Endodermal cell (in vitro differentiated cells): ENCODE measurements at places on chromosomes 1 and 21. TPM values are rescaled to one million over a fixed set of nuclear protein-coding genes. Genes with fewer than 3 reads are reported as not detected.

DNA sequence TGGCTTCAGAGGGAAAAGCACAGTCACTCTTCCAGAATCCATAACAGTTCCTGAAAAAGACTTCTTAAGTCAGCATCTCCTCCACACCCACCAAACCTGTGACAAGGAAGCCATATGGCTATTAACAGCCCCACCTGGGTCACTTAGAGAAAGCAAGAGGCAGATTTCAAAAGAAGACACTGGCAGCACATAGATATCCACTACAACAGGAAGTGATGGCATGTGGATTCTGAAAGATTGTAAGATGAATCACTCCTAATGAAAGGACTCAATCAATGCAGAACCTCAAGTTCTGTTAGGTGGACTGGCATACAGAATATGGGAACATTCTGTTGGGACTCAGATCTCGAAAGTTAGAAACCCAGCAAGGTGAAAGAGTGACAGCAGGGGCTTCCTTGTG lies 365.9 kb downstream of the TGFB2 start:
- H3K36me3 ChIP-seq, result no peaks in the 10 kb centered on the region
- no peaks in the 10 kb centered on the region for H3K27me3 ChIP-seq
- no peak for DNase-seq
- no peak overlapping the region for H3K4me3 ChIP-seq

GRCh38 chr1:3706651-3707297 lies 45.5 kb upstream of the CCDC27 start:
- H3K4me3 ChIP-seq, result no peak overlapping the region
- peaks cover 10% of the 10 kb centered on the region for H3K27me3 ChIP-seq
- no peak overlapping the region for H3K27ac ChIP-seq
- no peaks in the 10 kb centered on the region for H3K4me1 ChIP-seq

DNA sequence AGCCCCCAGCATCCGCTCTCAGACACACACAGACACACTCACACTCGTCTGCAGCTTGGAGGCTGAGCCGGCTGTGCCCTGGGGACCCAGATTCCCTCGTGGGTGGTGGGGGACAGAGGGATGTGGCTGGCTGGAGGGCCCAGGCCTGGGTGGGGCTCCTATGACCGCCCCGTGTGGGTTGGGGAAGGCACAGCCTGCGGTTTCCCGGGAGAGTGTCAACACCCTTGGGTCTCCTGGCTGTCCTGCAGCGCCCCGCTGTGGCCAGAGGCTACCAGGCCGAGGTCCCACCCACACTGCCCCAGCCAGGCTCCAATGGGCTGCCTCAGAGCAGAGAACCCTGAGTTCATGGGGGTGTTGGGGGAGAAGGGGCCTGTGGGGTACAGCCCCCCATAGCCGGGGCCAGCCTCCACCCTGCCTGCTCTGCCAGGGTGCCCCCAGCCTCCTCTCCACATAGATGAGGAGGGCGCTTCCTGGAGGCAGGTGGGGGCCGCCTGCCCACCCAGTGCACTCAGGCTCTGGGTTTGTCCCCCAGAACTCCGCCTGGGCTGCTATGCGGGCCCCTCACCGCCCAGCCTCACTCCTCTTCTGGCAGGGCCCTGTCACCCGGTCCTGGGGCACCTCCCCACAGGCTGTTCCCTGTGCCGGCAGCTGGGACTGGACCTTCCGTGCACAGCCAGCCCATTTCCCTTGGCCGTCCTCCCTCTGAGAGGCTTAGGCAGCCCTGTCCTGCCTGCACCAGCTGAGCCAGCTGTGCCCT lies at the start of gene TTC34:
Gene TTC34 (minus strand): TSS at position 159 of the 757 bp plus-strand sequence. CDS start 866 bp downstream, outside the sequence.
- no peak for DNase-seq
- no peaks in the 10 kb centered on the region for H3K36me3 ChIP-seq
- no peak within 1 kb of the TSS for H3K27ac ChIP-seq
- no peaks in the 10 kb centered on the region for H3K27me3 ChIP-seq

DNA sequence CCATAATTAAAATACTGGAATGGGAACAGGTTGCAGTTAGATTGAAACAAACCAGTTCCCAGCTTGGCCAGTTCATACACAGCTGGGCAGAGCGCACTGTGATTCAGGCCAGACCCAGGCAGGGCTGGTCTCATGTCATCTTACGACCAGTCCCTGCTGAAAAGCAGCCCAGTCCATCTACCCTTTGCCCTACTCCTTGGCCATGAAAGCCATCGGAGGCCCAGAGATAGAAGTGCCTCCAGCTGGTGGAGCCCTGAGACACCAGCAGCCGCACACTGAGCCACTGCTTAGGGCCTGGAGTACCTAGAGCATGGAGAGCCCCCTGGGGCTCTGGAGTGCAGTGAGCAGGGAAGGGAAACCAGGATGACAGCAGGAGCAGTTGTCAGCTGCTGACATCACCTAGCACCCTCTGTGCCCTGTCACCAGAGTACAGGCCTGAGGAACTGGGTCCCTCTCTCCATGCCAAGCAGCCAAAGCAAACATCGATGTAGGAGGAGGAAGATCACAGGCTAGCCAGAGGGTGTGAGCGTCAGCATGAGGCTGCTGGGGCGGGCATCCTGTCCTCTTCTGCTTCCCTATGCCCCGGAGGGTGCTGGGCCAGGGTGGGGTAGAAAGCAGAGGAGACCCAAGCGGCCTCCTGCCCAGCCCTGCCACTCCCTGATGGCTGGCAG lies 34.2 kb upstream of the TMEM125 start:
- no peaks in the 10 kb centered on the region for H3K36me3 ChIP-seq
- H3K27ac ChIP-seq, result no peak overlapping the region
- no peaks in the 10 kb centered on the region for H3K4me1 ChIP-seq

Gene SDC3
- total RNA-seq, result 76.5 and 94.1 TPM in 2 replicates

DNA sequence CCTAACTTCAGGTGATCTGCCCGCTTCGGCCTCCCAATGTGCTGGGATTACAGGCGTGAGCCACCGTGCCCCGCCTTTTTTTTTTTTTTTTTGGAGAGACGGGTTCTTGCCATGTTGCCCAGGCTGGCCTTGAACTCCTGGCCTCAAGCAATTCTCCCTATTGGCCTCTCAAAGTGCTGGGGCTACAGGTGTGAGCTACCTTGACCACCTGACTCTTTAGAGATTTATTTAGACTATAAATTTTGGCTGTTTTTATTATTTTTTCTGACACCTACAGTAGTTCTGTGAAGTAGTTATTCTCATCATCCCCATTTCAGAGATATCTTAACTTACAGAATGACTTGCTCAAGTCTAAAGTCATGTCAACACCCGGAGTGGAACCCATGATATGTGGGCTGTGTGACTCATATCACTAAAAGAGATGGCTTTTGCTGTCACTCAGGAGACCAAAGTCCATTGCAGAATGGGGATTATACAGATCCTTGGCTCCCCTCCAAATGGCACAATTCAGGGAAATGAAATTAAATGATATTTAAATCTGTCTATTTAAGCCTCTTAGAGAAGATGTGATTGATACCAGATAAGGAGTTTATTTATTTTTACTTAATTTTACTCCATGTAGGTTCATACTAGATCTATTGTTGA lies 93.2 kb downstream of the CTH start:
- no peaks in the 10 kb centered on the region for H3K36me3 ChIP-seq
- no peak for DNase-seq
- H3K27ac ChIP-seq, result no peak overlapping the region
- H3K4me1 ChIP-seq, result no peaks in the 10 kb centered on the region
- H3K27me3 ChIP-seq, result no peaks in the 10 kb centered on the region

GRCh38 chr21:25572861-25573310 lies 34.4 kb downstream of the MRPL39 start:
- no peak for DNase-seq
- H3K27me3 ChIP-seq, result no peaks in the 10 kb centered on the region
- no peaks in the 10 kb centered on the region for H3K4me1 ChIP-seq
- H3K36me3 ChIP-seq, result peaks cover 7% of the 10 kb centered on the region

DNA sequence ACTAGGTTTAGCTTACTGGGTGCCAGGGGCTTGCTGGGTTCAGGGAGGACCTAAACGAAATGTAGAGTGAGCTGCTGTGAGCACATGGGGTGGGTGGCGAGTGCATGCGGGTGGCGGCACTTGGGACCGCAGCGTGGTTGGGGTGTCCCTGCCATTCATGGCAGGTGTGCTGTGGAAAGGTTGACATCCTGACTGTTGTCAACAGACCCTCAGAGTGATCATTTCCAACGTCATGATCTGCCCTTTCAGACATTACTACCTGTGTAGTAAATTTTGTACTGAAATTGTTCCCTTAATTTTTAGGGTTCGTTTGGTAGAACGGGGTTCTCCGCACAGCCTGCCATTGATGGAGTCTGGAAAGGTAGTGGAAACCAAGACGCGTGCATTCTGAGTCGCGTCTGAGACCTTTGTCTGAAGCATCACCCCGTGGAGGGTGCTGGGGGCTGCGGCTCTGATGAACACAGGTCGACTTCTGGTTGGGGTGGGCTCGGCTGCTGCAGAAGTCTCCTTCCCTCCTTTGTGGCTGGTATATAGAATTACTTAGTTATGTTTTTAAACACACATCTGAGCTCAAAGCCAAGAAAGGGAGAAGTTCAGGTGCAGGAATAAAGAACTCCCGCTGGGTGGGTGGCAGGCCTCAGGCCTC lies 43.3 kb downstream of the S100B start:
- no peak overlapping the region for H3K4me3 ChIP-seq
- peaks cover 55% of the 10 kb centered on the region for H3K36me3 ChIP-seq
- no peak overlapping the region for H3K27ac ChIP-seq

GRCh38 chr1:109821221-109821669 lies 57.5 kb upstream of the EPS8L3 start:
- no peaks in the 10 kb centered on the region for H3K4me1 ChIP-seq
- no peak overlapping the region for H3K27ac ChIP-seq
- no peak overlapping the region for H3K4me3 ChIP-seq
- no peaks in the 10 kb centered on the region for H3K36me3 ChIP-seq

GRCh38 chr1:13805431-13805830 lies 105.4 kb downstream of the PRDM2 start:
- no peaks in the 10 kb centered on the region for H3K27me3 ChIP-seq
- H3K4me3 ChIP-seq, result no peak overlapping the region
- no peak overlapping the region for H3K27ac ChIP-seq
- no peak for DNase-seq
- no peaks in the 10 kb centered on the region for H3K4me1 ChIP-seq

DNA sequence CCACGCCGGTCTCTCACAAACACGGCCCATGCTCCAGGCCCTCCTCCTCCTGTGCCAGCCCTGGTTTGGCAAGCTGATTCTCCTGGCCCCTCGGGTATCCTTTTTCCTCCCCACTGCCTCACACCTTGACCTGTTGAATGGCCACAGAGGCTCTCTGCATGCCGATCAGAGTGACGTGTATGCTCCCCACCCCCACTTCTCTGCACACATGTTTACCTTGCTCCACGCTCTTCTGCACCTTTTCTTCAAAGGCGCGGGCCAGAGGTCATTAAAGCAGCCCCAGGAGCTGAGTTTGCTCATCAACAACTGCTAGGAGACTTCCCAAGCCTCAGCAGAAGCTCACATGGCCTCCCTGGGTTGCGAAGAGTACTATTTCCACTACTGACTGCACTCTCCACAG lies 139.3 kb upstream of the EDN2 start:
- H3K36me3 ChIP-seq, result no peaks in the 10 kb centered on the region
- peaks cover 3% of the 10 kb centered on the region for H3K4me1 ChIP-seq
- peak; percentile 40 for DNase-seq
- H3K27ac ChIP-seq, result no peak overlapping the region

Gene SPRR1B
- not detected in 2 replicates for total RNA-seq

Gene GSTM4
- total RNA-seq, result 23.3 to 28.5 TPM (median 25.4 TPM) in 3 replicates

- H3K4me3 ChIP-seq, result no peak overlapping the region
- no peaks in the 10 kb centered on the region for H3K4me1 ChIP-seq
- H3K36me3 ChIP-seq, result no peaks in the 10 kb centered on the region
- DNase-seq, result no peak
- H3K27ac ChIP-seq, result peak overlapping the region; percentile 34
Observed at GRCh38 chr1:236099355-236099974, 34.6 kb upstream of the NID1 start.

Gene SLAMF7
- total RNA-seq, result not detected in 2 replicates

DNA sequence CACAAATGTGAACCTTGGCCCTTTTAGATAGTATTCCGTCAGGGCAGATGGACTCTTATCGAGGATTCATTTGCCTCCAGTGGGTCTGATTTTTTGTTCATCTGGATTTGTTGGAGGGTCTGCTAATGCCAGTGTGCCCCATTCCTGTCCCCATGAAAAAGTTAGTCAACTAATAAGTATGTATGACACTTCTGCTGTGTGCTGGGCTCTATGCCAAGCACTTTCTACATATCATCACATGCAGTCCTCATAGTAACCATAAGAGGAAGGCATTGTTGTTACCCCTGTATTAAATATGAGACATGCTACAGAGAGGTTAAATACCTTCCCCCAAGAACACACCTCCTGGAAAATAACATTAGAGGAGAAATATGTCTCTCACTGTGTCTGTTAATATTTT lies 46.6 kb upstream of the MAB21L3 start:
- H3K36me3 ChIP-seq, result peaks cover 73% of the 10 kb centered on the region
- no peaks in the 10 kb centered on the region for H3K27me3 ChIP-seq
- DNase-seq, result no peak
- no peak overlapping the region for H3K4me3 ChIP-seq
